ENCODE measurements at places on chromosomes 5 and 9.

DNA sequence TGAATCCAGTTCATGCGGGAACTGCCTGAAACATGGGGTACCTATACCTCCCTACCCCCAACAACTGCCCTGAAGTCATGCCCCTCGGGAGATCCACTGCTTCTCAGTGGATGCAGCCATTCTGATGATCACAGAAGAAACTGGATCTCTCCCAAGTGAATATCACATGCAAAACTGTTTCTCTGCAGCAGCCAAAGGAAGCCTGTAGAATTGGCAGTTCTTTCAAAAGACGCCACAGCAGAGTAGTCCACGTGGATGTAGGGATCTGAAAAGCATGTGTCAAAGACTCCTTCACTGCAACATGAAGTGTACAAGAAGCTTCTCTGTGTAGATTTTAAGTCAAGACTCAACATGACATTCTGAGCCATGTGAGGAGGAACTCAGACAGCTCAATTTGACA is 286.7 kb downstream of the NR3C1 start:
- no peak for DNase-seq

DNA sequence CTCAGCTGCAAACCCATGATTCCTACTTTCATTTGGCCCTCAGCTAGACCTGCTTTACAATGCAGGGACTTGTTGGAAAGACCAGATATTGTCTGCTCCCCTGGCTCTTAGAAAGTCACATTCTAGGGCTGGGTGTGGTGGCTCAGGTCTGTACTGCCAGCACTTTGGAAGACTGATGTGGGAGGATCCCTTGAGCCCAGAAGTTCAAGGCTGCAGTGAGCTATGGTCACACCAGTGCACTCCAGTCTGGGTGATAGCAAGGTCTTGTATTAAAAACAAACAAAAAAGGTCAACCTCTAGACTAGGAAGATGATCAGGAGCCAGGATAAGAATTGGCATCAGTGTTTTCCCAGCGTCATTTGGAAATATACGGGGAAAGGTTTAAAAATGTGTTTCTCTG is 145.8 kb downstream of the PALM2AKAP2 start:
- DNase-seq, result no peak

DNA sequence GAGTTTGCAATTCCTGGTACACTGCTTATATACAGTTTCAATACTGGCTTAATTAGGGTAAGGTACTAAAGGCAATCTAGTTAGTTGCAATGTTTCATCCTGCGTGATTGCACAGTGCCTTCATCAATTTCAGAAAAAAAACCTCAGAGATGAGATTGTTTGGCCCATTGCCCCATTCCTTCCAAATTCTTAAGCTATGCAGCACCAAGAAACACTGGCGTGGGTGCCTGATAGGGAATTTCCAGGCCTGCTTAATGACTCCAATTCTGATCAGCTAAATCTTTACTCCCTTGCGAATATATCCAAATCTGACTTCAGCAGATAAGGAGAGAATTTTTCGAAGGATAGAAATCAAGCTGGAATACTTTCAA is 35.9 kb upstream of the GAS1 start:
- no peak for DNase-seq

- peak; percentile 74 for DNase-seq
These were observed 40.6 kb downstream of the CAST start for GRCh38 chr5:96702503-96703383.

- no peak for DNase-seq
These were observed 15.5 kb upstream of the FAM193B start for GRCh38 chr5:177569894-177570293.

- DNase-seq, result peak; percentile 64
These were observed 5.0 kb downstream of the NSMF start for GRCh38 chr9:137454145-137454596.

- no peak for DNase-seq
These were observed 28.0 kb upstream of the ADAM19 start for GRCh38 chr5:157603333-157604190.

DNA sequence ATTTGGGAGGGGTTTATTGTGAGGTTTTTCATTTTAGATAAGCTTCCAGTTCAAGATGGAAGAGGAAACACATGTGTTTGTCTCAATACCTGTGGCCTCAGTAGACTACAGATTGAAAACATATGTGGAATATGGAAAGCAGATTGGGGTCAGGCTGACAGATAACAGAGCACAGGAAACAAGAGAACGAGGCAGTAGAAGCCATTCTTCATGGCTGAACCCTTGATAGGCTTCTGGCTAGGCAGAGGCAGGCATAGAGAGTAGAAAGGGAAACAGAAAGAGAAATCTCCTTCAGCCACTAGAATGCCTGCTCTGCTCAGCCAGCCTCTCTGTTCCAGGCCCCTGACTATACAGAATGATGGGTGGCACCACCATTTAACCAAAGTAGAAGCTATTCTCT is 152.5 kb downstream of the MUSK start:
- DNase-seq, result peak; percentile 32

GRCh38 chr5:108749128-108749861 is 1.6 kb downstream of the FER start:
- DNase-seq, result peak; percentile 62

- no peak for DNase-seq
These were observed 4.2 kb upstream of the PTGER4 start for GRCh38 chr5:40675396-40676133.

DNA sequence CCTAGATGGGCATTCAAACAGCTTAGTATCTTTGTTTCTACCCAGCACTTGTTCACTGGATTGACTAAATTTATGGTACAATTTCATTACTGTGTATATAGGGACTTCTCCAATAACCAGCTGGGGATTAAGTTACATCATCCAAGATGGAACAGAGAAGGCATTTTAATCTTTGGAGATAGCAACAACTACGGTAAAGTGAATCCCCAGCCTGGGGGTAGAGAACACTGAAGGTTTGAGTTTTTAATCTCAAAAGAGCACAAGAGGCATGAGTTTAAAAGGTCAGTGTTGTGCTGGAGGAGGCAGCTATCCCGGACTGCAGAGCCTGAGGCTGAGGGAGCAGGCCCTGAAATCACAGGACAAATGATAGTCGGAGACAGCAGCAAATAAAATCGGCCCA is 28.6 kb downstream of the DDX31 start:
- DNase-seq, result no peak

GRCh38 chr9:10080012-10080411 is 532.8 kb downstream of the PTPRD start:
- no peak for DNase-seq

DNA sequence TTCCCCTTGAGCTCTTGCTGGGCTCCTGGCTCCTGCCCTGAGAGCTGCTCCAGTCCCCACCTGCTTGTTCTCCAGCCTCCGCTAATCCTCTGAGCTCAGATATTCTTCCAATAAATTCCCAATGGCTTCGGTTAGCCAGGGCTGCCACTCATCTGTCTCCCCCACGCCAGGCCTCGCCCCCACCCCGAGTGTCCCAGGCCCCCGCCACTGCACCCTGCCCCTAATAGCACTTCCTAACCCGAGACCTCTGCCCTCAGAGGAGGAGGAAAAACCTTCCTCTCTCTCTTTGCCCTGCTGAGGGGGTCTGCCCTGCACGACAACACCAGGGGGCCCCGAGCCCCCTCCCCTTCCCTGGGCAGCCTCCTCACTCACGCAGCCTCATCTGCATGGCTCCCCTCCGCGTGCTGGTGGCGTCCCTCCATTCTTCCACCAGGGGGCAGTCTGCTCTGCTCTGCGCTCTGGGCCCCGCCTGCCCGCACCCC is 5.4 kb upstream of the LCN15 start:
- peak; percentile 76 for DNase-seq

DNA sequence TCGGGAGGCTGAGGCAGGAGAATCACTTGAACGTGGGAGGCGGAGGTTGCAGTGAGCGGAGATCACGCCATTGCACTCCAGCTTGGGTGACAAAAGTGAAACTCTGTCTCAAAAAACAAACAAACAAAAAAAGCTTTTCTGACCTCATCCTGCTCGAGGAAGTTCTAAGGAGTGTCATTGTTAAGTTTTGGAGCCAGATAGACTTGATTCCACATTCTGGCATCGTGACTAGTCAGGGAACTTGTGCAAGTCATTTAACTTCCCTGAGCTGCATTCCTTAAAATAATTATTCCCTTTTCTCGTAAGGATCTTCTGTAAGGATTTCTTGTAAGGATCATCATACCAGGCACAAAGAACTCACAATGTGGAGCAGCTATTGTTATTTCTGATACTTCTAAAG is 26.2 kb downstream of the SNX24 start:
- DNase-seq, result no peak

- no peak for DNase-seq
These were observed 289.0 kb downstream of the NR3C1 start for GRCh38 chr5:143114481-143114880.

DNA sequence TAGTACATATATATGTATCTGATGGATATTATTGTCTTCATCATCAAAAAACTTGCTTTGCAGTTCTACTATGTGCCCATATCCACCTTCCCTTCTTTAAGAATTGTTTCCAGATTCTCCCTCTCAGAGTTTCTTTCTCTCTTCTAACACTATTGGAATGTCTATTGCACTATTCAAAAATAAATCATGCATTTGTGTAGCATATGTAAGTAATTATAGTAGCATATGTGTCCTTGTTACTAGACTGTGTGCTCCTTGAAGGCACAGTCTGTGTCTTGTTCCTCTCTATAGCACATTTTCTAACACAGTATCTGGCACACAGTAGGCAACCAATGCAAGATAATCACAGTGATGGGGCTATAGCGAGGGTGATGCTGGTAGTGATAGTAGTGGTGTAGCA is 43.4 kb upstream of the TRIM32 start:
- DNase-seq, result no peak

GRCh38 chr5:175920231-175920811 is 47.8 kb downstream of the THOC3 start:
- no peak for DNase-seq

- DNase-seq, result no peak
These were observed 33.3 kb downstream of the RICTOR start for GRCh38 chr5:39040875-39041274.

DNA sequence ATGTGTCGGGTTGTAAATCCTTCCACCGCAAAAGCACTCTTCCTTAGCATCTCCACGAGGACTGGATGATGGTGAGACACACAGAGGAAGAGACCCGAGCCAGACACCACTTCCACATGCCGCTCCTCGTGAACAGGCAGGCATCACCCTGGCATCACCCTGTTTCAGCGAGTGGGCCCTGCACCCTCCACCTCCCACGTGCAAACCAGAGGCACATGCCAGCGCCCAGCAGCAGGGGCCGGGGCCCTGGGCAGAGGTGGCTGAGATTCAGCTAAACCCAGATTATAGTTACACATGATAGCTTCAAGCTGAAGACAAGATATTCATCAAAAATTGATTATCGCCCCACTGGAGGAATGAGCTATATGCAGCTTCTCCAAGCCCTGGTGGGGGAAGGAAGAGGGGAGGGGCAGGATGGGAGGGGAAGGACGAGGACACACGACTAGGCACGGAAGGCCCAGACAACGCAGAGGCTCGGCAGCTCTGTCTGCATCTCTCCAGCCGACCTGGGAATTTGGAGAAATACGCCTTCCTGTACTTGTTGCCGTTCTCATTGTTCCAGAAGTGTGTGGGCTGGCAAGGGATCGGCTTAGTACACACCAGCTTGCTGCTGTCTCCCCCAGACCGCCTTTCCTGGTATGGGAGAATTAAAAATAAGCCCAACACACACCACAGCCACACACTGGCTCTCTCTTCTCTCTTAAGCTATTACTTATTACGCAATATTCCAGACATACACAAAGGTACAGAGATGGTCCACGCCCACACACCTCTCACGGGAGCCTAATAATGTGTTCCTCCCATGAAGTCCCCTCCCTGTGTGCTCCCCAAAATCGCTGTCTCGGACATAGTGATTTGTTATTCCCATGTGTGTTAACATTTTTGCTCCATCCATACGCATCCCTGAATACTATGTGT is 50.4 kb upstream of the ZNF354A start:
- no peak for DNase-seq

DNA sequence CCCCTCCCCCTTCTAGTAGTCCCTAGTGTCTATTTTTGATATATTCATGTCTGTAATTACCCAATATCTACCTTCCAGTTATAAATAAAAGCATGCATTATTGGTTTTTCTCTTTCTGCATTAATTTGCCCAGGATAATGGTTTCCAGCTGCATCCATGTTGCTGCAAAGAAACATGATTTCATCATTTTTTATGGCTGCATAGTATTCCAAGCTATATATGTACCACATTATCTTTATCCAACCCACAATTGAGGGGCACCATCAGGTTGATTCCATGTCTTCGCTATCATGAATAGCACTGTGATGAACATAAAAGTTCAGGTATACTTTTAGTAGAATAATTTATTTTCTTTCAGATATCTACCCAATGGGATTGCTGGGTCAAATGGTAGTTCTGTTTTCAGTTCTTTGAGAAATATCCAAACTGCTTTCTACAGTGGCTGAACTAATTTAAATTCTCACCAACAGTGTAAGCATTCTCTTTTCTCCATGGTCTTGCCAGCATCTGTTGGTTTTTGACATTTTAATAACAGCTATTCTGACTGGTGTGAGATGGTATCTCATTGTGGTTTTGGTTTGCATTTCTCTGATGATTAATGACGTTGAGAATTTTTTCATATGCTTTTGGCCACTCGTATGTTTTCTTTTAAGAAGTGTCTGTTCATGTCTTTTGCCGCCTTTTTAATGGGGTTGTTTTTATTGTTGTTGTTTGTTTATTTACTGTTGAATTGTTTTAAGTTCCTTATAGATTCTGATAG is 746.1 kb upstream of the MEF2C start:
- DNase-seq, result no peak

GRCh38 chr5:112248623-112249022 is 170.5 kb downstream of the EPB41L4A start:
- no peak for DNase-seq

DNA sequence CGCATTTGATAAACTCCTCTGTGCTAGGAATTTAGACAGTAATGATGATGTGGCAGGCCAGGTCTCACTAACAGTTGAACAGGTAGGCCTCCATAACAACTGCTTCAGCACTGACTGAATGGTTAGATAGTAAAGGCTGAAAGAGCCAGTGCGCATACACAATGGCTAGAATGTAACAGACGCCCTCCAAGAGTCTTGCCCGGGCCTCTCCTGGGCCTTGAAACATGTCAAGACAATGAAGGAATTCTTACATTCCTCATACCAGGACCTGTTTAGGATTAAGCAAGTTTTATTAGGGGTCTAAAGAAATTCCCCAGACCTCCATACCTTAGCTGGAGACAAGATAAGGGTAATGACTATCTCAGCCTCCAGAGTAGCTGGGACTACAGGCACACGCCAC is 6.7 kb upstream of the BICD2 start:
- no peak for DNase-seq
